ENCODE measurements at places on chromosomes 3 and 15.

DNA sequence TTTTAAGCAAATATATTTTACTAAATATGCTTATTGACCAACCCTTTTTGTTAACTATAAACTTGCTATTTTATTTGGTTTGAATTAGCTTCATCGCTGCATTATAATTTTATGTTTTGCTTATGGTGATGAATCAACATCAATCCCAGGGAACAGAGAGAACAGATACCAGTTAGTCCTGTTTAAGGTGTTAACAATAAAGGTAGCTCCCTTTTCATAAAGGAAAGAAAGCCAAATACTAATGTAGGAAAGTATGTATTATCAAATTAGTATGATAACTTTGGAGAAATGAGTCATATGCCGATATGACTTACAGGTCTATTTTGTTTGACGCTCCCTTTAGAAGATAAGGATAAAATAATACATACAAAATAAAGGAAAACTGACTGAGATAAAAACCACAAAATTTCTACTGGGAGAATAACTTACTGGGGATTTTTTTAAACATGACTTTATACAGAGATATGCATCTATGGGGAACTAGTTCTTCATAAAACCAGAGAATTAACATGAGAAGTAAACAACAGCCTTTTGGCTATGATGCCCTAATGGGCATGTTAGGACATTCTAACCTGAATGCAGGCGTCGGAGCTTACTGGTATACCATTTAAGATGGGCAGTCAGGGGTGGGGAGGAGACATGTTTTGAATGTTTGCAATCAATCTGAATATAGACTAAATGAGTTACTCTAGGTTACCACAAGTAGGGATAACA lies 4.5 kb downstream of the OR5K2 start:
- no peak for DNase-seq

DNA sequence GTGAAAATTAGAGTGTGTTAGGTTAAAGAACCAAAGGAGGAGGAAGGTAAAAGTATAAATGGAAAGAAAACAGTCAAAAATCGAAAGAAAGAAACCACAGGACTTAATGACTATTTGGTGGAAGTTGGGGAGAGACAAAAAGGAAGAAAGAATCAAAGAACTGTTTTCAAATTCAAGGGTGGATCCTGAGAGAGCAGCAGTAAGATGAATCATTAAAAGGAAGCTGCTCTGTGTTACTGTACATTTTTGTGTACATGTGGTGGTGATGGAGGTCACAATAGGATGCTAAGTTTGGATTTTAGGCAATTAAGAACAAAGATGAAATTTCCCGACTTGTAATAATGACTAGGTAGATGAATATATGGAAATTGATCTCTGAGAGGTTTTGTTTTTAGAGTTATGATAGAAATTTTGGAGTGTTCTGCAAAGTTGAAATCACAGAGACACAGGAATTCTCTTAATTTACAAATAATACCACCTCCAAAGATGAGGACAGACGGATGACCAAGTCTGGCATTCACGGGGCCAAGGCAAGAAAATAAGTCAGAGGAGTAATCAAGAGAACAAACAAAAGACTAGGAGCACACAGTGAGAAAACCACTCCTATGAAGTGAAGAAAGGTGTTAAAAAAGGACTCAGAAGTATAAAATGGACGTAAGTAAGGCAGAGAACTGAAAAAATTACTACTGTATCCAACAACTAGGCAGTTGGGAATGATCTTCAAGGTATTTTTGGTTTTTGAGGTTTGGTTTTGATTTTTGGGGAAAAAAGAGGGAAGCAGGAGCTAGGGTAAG lies 7.1 kb downstream of the DHX36 start:
- DNase-seq: no peak

GRCh38 chr3:56133423-56133822 lies 334.8 kb downstream of the ERC2 start:
- DNase-seq: peak; percentile 6

- no peak for DNase-seq
Observed at GRCh38 chr3:127694467-127695215, 21.9 kb downstream of the ABTB1 start.

- no peak for DNase-seq
Observed at GRCh38 chr3:170506556-170506955, 79.3 kb downstream of the SLC7A14 start.

DNA sequence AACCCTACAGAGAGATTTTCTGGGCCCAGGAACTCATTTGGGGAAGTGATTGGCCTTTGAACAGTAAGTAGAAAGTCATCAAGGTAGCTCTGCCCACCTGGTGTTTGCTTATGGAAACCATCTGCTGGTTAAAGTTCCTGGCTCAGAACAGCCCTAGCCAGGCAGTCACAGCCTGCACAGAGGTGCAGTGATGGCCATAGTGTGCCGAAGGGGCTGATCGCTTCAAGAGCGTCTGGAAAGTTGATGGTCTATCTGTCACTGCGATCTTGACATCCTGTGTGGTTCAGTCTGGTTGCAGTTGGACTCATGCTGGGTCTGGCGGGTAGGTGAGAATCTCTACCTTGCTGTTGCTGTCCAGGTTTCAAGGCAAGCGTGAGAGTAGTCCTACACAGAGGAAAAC lies 151.6 kb downstream of the SLCO3A1 start:
- no peak for DNase-seq

- no peak for DNase-seq
Observed at GRCh38 chr3:125477701-125478100, 42.3 kb downstream of the SNX4 start.

- no peak for DNase-seq
Observed at GRCh38 chr3:157477441-157477840, 25.8 kb downstream of the VEPH1 start.

DNA sequence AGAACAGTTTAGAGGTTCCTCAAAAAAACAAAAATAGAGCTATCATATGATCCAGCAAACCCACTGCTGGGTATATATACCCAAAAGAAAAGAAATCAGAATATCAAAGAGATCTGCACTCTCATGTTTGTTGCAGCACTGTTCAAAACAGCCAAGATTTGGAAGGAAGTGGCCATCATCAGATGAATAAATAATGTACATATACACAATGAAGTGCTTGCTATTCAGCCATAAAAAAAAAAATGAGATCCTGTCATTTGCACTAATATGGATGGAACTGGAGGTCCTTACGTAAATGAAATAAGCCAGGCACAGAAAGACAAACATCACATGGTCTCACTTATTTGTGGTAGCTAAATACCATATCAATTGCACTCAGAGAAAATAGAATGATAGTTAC lies 58.4 kb downstream of the SCAPER start:
- DNase-seq: no peak

DNA sequence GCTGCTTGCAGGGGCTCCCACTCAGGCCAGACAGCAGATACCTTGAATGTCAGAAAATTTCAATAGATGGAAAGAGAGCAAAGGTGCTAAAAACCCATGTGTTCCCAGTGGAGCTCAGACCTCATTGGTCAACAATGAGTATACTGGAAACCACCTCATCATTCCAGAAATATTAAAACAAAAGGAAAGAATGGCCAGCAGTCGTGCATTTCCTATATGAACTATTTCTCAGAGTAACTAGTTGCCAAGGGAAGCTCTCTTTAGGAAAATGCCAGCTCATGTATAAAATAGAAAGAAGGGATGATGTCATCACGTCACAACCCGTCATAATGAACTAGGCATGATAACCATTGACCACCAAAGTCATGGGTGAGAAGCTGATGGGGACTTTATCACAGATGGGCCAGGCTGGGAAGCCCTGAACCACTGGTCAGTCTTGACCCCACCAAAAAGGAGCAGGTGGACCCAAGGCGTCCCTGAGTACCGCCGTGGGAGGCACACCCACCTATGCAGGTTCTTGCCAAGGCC lies 17.5 kb downstream of the DNAJB8 start:
- no peak for DNase-seq

GRCh38 chr15:99051308-99051707 lies 43.7 kb upstream of the PGPEP1L start:
- no peak for DNase-seq

DNA sequence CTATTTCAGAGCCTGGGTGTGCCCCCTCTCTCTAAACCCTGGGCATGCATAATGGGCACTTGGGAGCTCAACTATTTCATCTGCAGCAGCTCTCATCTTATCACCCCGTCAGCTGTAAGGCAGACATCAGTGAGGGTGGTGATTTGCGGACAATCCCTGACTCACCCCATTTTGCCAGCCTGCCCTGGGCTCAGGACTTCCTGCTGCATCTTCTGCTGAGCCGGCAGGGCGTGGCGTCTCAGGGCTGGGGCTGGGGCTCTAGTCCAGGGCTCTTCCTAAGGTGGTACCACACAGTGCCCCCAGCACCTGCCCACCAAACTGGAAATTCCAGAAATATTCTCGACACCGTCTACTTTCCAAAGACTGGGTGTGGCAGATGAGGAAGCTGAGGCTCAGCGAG lies 925 bp upstream of the PSTPIP1 start:
- DNase-seq: peak; percentile 44

DNA sequence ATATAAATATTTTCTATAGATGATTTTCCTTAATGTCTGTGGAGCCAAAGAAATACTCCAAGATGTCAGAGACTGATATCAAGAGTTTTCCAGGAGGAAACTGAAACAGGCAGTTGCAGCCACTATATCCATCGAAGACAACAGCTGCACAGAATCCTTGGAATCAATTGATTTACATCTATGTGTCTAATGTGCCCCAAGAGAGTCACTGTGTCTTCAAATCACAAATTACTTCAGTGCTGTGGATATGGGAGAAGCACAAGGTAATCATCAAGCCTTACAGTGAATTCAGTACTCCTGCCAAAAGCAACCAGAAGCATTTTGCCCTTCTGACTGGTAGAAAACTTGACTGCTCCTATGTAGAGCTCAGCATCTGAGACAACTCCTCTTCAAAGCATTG lies 51.1 kb downstream of the CPNE4 start:
- no peak for DNase-seq
